IPS DF 6.9 (cell line): ENCODE measurements at places on chromosomes 1 and 21.

GRCh38 chr1:206445911-206446356 is 24.3 kb upstream of the IKBKE start:
- no peak for DNase-seq

DNA sequence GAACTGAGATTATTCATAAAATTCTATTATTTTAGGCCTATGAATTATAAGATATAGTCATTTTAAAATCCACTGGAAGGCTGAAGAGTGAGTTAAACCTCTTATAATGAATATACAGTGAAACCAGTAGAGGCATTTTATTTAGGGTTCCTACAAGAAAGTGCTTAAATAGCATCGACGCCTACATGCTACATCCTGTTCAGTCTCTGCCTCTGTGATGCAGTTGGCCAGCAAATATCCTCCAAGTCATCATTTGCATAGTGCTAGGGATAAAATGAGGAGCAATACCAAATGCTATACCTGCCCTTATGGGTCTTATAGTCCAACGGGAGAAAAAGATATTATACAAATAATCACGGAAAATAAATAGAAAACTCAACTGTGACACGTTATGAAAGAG is 59.6 kb downstream of the EDEM3 start:
- DNase-seq: no peak

DNA sequence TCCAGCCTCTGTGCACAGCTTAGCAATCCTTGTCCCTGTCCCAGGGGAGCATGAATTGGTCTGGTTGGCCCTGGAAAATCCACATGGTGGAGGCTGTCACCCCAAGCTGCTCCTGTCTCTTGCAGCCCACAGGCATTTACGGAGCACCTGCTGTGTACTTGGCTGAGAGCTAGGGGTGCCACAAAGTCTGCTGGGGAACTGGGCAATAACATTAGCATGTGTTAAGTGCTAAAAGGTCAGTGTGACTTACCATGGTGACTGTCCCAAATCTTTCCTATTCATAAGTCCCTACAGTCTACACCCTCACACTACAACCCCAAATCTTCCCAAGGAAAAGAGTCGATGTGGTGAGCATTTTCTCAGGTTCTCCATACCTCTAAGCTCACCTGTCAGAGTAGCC is 53.6 kb upstream of the ARTN start:
- DNase-seq: no peak

DNA sequence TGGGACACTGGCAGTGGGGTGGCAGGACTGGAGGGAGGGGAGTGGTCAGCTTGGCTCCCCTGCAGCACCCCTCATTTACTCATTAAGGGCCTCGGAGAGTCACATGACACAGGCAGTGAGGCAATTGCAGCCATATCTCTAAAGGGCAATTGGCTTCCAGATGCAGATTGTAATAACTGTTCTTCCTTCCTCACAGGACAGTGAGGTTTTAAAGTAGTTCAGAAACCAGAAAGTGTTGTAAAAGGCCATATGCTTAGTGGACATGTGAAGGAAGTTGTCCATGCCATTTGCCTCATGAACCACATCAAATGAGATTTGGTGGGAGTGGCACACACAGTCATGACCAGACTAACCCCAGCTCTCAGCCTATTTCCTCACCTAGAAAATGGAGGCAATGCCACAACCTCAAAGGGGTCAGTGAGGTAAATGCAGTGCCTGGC is 11.1 kb downstream of the MTX1 start:
- DNase-seq: no peak

DNA sequence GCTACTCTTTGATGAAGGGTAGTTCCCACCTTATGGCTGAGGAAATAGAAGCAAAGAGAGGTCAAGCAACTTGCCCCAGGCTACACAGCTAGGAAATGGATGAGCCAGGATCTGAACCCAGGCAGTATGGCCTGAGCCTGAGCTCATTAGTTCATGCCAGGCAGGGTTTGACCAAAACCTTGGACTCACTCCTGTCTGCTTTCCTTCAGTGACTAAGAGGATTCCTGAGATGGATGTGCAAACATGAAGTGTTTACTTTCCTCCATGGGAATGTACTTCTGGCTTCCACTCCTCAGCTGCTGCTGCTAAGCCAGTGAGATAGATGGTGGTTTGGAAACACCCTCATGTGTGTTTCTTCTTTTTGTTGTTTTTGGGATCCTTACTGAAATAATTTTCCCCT is 35.1 kb upstream of the ERRFI1 start:
- DNase-seq: no peak

- DNase-seq: no peak
These were observed 64.9 kb downstream of the CD2 start for GRCh38 chr1:116819081-116819480.
